ENCODE measurements at places on chromosomes 11 and 22.

DNA sequence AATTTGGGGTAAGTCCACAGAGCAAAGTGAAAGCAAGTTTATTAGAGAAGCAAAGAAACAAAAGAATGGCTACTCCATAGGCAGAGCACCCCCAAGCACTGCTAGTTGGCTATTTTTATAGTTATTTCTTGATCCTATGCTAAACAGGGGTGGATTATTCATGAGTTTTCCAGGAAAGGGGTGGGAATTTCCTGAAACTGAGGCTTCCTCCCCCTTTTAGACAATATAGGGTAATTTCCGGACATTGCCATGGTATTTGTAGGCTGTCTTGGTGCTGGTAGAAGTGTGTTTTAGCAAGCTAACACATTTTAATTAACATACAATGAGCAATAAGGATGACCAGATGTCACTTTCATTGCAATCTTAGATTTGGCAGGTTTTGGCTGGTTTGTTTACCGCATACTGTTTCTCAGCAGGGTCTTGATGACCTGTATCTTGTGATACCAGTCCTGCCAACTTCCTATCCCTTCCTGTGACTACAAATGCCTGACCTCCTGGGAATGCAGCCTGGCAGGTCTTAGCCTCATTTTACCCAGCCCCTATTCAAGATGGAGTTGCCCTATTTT, 937 bp upstream of the C1QTNF6 start:
- DNase-seq, result no peak

DNA sequence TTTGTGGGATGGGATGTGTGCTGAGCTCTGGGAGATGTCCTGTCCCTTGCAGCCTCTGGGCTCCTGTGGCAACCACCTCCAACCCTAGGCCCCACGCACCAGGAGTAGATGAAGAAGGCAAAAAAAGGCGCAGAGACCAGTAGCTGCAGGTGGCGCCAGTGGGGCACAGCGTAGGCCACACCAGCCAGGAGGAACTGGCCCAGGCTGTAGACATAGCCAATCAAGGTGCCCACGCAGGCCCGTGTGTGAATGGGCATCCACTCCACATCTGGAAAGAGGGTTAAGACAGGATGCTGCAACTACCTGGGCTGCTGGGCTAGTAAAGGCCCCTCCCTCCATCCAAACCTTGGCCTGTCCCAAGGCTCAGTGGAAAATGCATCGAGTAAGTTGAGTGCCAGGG, 3.0 kb downstream of the SLC22A6 start:
- no peak for DNase-seq

- DNase-seq, result no peak
These were observed 875.2 kb downstream of the BRD1 start for GRCh38 chr22:48952256-48953102.

GRCh38 chr11:12170984-12171383, 60.6 kb downstream of the MICAL2 start:
- no peak for DNase-seq

DNA sequence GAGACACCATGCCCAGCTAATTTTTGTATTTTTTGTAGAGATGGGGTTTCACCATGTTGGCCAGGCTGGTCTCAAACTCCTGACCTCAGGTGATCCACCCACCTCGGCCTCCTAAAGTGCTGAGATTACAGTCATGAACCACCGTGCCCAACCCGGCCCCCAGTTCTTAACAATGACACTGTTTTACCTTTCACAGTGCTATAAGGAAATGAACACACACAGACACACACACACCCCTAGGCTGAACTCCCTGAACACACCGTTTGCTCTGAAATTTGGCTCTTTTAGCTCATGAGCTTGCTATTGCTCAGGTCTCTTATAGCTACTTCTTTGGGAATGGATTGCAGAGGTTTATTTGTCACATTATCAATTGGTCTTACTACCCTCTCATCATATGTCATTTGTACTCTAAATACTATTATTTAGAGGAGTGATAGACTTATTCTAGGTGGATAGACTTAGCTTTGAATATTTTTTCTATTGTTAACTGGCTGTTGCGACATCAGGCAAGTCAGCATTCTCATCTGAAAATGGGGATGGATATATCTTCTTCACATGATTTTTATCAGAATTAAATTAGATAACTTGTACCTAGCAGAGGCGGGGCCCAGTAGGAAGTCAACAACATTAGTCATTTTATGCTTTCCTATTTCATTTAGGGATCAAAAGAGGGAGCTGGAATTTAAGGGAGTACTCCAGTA, 2.1 kb downstream of the LYVE1 start:
- DNase-seq, result no peak

DNA sequence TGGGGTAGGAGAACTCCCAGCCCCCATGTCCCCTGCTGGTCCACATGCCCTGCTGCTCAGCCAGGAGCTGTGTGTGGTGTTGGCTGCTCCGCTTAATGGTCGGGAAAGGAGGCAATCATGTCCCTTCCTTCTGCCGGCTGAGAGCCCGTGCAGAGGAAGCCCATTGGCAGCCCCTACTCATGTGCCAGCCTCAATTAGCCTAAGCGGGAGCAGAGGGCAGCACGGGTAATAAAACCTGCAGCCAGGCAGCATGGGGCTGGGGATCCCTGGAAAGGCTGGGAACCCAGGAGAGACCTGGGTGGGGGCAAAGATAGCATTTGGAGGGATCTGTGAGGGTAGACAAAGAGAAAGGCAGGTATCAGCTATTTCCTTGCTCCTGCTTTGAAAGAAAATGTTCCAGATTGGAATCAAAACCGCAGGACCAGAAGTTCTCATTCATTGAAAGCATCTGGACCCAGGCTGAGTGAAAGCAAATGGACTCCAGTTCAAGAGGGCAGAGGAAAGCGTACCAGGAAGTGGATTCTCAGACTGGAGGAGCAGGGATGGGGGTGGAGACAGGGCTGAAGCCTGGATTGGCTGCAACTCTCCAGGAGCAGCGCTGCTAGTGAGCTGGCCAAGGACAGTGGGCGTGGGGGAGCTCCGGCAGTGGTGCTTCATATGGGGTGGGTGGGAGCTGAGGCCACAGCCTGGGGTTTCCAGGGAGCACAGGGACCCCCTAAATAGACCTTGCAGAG, 103.4 kb upstream of the NECTIN1 start:
- DNase-seq, result no peak

GRCh38 chr22:26830837-26831236, 173.4 kb downstream of the MIAT start:
- DNase-seq, result no peak

DNA sequence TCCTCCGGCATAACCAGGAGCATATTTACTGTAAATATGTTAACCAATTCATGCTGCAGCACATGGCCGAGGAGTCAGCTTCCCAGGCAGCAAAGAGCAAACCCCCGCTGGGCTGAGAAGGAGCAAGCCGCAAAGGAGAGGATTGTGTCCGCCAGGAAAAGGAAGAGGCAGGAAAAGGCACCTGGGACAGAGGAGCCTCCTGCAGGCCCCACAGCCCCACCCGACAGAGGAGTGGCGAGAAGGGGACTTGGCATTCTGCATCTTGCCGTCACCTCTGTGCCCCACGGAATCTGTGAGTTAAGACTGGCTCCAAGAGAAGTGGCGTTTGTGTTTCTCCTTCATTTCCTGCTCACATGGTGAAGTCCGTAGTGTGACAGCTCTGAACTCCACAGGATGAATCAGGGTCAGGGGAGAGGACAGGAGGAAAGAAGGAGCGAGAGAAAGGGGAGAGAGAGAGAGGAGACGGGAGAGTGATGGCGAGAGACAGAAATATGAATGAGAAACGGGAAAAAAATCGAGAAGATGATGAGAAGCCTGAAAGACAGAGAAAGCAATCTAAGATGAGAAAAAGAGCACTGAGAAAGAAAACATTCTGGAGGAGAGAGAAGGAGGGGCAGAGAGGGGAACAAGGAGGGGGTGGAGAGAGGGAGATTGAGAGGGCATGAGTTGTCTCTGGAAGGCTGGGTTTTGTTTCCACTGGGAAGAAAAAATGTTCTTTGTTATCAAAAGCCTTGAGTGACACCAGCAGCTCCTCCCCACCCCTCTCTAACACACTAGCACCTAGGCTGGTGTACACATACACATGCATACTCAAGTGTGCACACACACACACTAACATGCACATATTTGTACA, 489.6 kb downstream of the MN1 start:
- no peak for DNase-seq

DNA sequence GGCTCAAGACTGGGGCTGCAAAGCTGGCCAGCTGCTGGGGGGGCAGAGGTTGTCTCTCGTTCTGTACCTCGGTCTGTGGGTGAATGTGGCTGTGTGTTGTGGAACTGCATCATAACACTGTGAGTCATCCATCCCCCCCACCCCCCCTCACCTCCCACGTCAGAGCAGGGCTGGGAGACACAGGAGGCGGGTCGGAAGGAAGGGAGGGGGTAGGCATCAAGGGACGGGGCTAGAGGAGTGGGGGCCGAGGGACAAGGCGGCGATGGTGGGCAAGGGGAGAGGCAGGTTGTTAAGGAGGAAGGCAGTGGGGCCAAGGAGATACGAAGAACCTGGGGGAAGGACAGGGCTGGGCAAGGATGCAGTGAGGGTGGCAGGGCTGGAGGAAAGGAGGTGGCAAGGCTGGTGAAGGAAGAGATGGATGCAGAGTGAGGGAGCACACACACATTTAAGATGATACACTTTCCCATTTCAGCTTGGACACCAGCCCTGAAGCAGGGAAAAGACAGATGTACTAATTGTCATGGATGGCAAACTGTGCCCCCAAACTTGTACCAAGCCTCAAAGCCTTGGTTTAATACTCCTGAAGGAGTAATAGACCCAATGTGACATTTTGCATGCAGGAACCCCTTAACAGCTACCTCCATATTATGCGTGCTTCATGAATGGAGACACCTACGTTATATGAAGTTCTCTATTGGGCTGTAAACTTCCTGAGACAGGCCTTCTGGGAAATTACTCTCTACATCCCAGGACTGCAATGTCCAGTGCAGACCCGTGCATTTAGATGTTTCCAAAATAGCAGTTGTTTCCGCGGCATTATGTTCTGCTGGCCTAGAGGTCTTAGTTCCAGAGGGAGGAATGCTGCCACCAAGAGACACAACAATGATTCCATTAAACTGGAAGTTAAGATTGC, at the start of gene YPEL4:
Gene YPEL4, minus strand, starts transcription at position 87 of the 913 bp plus-strand sequence. CDS start 2,805 bp downstream, outside the sequence.
- no peak for DNase-seq

GRCh38 chr22:17841836-17842235, 67.6 kb upstream of the BID start:
- no peak for DNase-seq

DNA sequence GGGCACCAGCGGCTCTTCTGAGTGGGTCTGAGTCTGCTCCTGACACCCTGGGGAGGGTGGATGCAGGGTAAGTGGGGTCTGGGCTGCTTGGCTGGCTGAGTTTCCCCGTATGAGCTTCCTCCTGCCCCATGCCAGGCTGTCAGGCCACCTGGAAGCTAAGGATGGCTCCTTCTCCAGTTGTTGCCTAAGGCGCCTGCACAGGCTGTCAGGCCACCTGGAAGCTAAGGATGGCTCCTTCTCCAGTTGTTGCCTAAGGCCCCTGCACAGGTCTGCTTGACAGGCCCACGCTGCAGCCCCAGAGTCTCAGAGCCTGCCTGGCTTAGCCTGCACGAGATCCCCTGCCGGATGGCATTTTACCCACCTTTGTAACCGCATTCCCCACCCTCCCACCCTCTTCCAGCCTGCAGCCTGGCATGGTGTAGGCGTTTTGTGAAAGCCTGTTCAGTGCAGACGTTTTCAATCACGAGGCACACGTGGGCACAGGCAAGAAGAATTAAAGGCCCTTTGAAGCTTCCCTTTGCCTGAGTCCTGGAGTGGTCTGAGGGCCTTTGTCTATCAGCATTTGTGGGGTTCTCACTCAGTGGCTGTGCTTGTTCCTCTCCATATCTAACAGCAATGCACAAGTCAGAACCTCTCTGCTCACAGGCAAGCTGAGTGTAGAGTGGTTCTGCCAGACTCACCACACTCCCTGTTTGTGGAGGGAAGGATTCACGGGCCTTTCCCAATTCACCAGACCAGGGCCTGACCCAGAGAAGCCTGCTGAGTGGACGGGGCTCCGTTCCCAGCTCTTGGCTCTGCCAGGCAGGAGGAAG, 40.2 kb upstream of the B3GAT1 start:
- no peak for DNase-seq

- no peak for DNase-seq
These were observed 2.5 kb upstream of the OR4C45 start for GRCh38 chr11:50030193-50030592.

- no peak for DNase-seq
These were observed 990.2 kb downstream of the BRD1 start for GRCh38 chr22:48837341-48837935.

DNA sequence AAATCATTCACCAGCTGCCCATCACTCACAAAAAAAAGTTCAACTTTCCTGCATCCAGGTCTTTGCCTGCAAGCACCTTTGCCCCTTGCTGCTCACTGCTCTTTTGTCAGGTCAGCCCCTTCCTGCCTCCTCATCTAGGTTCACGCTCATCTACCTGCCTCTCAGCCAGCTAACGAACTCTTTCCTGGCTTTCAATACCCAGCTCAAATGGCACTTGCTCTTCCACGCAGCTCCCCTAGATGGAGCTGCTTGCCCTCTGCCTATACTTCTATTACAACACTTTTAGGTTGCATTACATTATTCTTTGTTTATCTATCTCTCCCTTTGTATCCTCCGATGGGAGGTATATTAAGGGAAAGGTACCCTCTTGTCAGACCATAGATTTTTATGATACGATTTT, 78.9 kb upstream of the TBCEL start:
- DNase-seq, result no peak
